ENCODE measurements at places on chromosomes 1 and 21.

GRCh38 chr1:34511802-34512201 lies 243.0 kb upstream of the GJB5 start:
- DNase-seq = no peak

GRCh38 chr1:226656201-226656600 lies 82.9 kb downstream of the ITPKB start:
- DNase-seq = no peak

DNA sequence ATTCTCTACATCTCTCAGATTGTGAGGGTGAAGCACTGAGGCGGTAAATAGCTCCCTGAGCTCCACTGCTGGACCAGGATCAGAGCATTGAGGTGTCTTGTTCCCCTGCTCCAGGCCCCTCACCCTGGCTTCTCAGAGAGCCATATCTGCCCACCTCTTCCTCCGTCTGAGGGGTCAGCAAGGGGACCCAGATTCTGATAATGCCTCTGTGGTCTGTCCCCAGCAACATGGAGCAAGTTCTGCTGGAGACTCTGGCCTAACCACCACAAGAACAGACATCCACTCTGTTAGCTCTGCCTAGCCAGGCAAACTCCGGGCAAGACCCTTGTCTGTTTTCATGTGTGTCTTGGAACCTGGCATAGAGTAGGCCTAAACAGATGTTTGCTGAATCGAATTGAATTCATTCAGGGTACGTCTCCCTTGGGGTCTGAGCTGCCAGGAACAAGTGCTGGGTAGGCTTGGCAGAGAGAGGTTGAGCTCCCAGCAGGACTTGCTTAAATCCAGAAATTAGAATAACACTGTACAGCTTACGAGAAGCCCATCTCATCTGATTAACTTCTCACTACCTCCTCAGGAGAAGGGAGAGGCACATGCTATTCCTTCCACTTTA lies 2.3 kb downstream of the TRAF5 start:
- DNase-seq = no peak

- DNase-seq = no peak
Observed at GRCh38 chr1:231419147-231419546, 2.9 kb downstream of the EGLN1 start.

DNA sequence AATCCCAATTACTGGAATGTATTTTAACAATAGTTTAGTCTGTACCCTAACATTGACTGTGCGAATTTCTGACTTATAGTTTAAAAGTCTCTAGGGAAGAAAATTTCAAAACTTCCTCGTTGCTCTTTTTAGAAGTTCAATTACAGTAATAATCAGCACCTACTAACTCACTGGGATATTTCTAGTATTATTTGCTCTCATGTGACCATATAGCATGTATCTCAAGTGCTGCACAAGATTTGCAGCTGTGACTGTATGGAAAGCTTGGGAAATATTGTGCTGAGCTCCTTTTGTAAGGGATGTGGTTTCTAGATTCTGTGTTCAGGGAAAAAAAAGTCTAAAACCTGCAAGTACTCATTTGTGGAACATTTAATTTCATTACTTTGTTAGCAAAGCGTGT lies 153.1 kb downstream of the ST6GALNAC3 start:
- DNase-seq = no peak

DNA sequence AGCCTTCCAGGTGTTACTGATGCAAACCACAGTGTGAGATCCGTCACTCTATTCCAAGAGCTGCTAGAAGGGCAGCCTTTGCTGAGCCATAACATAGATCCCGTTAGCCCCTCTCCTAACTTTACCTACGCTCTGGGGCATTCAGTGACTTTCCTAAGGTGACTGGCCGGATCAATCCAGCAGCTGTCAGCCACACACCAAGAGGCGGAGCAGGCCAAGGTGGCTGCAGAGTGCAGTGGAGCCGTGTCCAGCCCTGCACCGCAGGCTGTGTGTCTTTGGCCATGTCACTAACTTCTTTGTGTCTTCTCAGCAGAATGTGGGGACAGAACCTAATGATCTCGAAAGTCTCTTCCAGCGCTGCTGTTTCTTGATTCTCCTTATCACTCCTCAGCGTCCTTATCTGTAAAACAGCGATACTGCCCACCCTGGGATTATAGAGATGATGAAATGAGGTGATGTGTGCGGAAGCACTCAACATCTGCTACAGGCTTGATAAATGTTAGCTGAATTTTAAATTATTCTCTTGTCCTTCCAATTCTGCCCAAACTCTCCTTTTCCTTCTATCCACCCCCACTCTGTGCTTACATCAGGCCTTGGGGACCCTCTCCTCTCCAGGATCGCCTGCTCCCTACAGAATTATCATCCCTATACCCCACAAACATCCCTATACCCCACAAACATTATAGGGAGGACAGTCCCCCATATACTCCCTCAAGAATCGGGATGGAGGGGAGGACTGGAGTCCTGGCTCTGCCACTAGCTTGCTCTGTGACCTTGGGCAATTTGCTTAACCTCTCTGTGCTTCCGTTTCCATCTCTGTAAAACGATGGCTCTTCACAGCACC lies 25.8 kb upstream of the LRRN2 start:
- DNase-seq = no peak

- DNase-seq = no peak
Observed at GRCh38 chr1:200228486-200228885, 181.3 kb downstream of the ZNF281 start.

DNA sequence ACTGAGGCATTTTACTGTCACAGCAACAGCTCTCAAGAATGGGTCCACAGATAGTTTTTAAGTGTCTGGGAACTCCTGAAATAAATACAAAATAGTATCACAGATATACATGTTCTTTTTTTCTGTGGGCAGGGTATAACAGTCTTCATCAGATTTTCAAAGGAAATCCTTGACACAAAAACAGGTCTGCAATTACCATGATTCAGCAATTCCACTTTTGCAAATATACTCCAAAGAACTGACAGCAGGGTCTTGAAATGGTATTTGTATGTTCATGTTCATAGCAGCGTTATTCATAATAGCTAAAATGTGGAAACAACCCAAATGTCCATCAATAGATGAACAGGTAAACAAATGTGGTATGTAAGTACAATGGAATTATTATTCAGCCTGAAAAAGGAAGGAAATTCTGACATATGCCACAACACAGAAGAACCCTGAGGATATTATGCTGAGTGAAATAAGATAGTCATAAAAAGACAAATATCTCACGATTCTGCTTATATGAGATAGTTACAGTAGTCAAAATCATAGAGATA lies 85.0 kb downstream of the EPS15 start:
- no peak for DNase-seq

DNA sequence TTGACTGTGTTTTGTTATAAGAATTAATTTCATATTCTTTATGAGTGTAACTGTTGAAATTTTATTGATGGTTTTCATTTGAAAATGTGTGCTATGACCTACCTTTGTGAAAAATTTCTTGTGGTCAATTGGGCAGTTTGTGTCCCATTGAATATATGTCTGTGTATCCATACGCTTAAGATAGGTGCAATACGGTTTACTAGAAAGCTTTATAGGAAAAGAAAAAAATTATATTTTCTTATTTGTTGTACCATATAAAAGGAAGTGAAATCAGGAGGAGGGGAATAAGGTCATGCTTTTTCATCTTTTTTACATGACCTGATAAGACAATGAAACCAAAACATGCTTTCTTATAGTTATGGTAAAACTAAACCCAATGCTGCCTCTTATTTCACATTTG lies 807.7 kb downstream of the USP25 start:
- no peak for DNase-seq

- DNase-seq = no peak
Observed at GRCh38 chr1:115459161-115459560, 121.1 kb upstream of the NGF start.

GRCh38 chr1:33195556-33195955 lies 13.7 kb upstream of the TRIM62 start:
- DNase-seq = no peak

GRCh38 chr1:6111991-6112689 lies 66.5 kb downstream of the KCNAB2 start:
- no peak for DNase-seq

DNA sequence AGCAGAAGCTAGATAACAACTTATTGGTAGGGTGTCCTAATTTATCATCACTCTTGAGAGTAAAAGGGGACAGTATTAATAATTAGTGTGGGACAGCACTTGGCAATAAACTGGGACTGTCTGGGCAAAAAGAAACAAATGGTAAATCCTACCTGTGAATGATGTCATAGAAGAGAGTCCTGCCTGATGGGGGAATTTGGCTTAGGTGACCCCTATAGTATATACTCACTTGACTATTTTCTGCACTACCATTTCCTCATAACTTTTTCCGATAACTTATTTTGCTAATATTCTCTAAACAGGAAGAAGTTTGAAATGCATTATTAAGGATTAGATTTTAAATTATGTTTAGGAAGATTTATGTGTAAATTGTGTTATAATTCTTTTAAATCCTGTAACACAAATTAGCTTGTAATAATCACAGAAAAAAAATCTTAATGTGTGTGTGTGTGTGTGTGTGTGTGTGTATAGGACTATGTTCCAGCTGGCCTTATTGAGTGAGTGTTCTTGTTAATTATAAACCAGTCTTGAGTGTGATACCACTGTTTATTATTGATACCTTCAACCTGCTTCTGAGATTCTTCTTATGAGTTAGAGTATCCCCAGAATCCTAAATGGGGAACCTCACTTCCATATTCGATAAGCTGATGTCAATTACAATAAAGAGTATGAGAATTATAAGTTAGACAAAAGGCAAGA lies 144.2 kb upstream of the C1orf105 start:
- DNase-seq = no peak

DNA sequence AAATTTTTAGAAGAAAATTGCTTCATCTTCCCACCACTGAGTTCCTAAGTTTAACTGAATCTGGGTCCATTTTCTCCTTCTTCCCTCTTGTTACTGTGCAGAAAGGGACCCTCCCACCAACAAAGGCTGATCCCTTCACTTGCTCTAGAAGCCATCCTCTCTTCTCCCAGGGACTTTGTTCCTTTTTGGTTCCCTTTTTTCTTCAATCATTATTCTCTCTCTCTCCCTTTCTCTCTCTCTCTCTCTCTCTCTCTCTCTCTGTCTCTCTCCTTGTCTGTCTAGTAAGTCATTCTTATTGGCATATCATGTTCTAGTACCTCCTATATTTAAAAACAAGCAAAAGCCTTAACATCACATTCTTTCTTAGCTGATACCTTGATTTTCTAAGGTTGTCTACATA lies 31.7 kb upstream of the GADD45A start:
- no peak for DNase-seq

DNA sequence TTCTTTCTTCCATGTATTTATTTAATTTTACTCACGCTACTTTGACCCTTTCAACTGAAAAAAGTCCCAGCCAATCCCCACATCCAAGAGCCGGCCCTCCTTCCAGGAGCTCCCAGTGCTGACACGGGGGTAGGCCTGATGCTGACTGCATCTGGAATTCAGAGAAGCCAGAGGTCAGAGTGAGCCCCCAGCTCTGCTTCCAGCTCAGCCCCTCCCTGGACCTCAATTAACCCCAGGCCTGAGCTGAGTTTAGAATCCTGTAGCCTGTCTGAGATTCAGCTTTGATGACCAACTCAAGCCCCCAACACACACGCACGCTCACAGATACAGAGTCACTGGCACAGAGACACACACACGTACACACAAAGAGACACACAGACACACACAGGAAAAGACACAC lies 247.9 kb downstream of the NPHP4 start:
- no peak for DNase-seq

DNA sequence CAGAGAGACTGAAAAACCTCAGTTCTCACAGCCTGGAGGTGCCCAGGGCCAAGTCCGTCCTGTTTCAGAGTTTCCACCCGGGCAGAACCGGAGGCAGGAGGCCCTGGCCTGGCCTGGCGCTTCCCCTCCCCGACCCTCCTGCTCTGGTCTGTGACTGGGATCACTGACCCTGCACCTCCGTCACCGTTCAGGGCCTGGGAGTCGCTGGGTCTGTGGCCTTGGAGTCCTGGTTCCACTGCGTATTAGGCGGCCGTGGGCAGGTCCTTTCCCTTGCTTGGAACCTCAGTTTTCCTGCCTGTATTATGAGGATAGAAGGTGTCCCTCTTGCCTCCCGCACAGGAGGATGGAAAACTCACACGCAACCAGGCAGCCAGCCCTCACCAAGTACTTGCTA lies 533 bp upstream of the PLA2G2E start:
- DNase-seq = no peak

- DNase-seq = peak; percentile 49
Observed at GRCh38 chr1:174976436-174977108, 23.2 kb upstream of the CACYBP start.

DNA sequence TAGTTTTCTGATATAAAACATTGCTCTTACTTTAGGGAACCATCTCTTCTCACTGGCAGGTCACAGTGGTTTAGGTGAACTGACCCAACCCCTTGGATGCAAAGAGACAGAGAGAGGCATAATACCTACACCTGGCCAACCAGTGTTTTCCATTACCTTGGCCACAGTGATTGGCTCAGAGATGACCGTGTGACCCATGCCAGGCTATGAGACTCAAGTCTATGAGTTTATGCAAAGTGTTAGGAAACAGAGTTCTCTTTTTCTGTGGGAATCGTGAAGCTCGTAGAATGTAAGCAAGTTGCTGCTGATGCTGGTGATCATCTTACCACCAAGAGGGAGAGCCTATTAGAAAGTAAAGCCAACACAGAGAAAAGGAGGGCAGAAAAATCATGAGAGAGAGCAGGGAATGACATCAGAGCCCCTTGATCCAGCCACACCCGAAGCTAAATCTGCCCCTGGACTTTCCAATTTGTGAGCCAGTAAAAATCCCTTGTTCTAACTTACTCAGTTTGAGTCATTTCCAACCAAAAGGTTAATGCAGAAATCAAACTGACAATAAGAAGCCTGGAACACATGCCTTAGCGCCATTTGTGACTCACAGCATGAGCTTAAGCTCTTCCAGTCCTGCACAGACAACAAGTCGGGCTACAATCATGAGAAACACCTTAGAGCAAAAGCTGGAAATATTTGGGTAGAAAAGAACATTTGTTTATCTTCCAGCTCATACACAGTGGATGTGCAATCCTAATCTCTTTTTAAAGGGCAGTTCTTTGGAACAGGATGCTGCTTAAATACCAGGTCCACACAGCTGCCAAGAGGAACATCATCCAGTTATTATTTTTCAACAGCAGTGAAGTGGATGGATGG lies 81.3 kb upstream of the KAZN start:
- DNase-seq = no peak

DNA sequence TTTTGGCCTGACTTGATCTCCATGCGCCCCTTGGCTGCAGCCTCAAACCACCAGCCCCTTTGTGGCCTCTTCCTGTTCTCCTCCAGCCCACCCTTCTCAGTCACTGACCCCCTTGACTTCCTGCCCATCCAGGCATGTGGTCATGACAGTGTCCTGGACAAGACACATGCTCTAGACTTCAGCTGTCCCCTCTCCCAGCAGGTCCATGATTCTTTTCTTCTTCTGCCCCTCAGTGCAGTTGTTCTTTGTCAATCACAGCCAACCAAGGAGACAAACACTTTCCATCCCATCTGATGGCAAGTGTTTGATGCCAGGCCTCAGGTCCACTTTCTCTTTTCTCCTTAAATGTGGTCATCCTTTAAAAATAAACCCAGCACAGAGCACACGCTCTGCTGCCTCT lies 49.7 kb downstream of the SYT6 start:
- no peak for DNase-seq

GRCh38 chr1:66330722-66331141 lies 203.2 kb upstream of the SGIP1 start:
- DNase-seq = peak; percentile 79

Data from activated CD4-positive, alpha-beta T cell treated with anti-CD3 and anti-CD28 coated beads, Interleukin-2, Interleukin-6, amounts not matched to agents 100 ng/mL and 50 ng/mL, durations not matched to agents 16 hours and 8 hours (primary cell).